NCI-H748 treated with DMSO at 0.1 percent for 48 hours (cell line): ENCODE measurements at places on chromosomes 13 and 19.

DNA sequence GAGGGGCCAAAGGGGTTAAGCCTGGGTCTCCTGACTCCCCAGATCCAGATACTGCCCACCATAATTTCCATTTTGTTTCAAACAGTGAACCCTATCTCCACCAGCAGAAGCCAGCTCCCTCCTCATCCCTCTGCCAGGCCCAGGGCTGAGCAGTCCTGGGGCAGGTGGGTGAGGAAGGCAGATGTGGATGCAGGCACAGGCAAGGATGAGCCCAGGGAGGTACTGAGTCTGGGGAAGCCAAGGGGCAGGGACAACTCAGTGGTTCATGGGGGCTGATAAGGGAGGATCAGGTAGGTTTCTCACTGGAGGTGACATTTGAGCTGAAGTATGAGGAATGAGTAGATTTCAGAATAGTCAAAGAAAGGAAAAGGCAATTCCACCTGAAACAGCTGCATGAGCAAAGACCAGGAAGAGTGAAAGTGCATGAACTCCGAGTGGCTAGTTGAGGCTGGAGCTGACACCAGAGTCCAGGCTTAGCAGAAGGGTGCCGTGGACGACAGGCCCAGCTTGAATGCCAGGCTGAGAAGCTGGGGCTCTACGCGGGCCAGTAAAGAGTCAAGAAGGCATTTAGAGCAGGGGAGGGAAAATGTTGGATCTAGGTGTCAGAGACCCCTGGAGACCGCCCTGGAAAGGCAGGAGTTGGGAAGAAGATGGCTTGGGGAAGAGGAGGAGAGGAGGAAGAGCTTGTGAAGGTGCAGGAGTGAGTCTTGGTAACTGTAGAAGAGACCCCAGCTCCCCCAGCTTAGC, 10.3 kb downstream of the CIC start:
- DNase-seq, result no peak

DNA sequence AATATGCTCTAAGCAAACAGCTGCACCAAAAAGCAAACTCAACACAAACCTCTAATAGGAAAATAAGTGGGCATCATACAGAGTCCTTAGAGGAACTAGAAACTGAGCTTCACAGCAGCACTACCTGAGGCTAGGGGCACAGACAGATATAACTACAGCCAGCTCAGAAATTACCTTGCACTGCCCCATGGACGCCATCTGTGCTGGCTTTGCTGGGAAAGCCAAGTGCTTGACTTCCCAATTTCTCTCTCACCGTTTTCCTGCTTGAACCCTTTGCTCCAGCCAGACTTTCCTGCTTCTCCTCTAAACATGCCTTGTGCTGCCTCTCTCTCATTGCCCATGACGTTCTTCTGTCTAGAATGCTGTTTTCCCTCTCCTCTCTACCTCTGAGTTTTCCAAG, 29.3 kb downstream of the MTUS2 start:
- DNase-seq, result no peak

DNA sequence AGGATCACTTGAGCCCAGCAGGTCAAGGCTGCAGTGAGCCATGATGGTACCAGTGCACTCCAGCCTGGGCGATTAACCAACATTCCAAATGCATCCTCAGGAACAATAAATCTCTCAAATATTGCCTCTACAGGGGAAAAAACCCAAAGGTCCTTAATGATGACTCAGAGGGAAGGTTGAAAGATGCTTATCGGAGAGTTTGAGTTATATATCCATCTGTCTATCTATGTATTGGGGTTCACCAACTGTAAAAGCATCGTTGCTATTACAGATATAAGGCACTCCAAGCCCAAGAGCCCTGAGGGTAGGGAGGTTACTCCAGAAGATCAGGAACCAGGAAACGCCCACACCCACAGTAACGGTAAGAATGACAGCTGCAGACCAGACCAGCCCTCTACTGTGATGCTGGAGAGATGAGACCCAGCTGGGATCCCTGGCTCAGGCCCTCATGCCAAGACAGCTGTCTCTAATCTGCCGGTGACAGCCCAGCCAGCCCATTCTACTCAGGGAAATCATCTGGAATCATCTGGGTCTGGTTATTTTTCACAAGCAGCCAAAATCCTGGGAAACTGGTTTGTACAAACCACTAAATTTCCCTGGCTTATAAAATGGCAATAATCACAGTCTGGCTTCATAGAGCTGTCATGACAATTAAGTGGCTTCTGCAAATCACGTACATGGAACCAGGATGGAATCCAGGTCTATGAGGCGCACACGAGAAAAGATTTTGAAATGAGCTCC, 23.8 kb downstream of the TEX101 start:
- no peak for DNase-seq

GRCh38 chr19:55179606-55180484, at the start of gene SYT5:
TSS of gene SYT5 (minus strand) at chr19:55180289. CDS start at chr19:55179041, 1,248 bp downstream.
- DNase-seq, result peak; percentile 38

DNA sequence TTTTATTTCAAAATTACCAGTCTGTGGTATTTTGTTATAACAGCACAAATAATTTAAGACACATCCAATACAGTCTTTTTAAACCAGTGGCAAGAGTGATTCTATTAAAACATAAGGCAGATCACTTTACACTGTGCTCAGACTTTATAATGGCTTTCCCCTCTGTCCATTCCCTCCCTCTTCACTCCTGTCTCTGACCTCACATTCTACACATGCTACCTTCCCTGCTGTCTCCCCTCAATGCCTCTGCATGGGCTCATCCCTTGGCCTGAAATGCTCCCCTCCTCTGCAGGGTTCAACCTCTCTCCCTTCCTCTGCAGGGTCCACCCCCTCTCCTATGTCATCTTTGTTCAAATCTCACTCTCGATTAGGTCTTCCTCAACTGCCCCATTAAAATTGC, 170.8 kb downstream of the LHFPL6 start:
- no peak for DNase-seq

DNA sequence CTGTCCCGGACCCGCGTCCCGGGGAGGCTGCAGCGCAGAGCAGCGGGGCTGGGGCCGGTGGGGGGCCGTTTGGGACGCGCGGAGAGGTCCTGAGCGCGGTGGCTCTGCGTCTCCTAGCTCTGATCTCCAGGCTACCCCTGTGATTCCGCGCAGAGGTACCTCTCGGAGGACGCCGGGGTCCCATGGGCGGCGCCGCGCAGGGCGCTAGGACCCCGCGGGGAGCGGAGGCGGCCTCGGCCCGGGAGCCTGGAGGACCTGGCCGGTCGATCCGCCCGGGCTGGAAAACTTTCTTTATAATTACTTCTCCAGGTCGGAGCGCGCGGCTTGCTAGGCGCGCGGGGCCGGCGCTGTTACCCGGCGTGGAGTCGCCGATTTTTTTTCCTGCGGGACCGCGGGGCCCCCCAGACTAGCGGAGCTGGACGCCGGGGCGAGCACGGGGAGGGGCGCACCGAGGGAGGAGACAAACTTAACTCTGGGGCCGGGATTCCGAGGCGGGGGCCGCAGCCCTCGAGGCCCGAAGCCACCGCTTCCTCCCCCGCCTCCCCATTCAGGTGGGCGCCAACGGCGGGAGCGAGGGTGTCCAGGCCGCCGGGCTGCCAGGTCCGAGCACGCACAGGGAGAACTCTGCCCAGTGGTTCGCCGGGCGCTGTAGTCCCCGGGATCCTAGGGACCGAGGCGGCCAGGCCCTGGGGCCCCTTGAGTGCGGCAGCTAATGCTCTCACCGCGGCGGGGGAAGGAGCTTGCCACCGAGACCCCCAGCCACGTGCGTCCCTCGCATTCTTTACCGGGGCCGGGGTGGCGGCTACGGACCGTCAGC, 848 bp upstream of the CEBPA start:
- DNase-seq, result no peak

DNA sequence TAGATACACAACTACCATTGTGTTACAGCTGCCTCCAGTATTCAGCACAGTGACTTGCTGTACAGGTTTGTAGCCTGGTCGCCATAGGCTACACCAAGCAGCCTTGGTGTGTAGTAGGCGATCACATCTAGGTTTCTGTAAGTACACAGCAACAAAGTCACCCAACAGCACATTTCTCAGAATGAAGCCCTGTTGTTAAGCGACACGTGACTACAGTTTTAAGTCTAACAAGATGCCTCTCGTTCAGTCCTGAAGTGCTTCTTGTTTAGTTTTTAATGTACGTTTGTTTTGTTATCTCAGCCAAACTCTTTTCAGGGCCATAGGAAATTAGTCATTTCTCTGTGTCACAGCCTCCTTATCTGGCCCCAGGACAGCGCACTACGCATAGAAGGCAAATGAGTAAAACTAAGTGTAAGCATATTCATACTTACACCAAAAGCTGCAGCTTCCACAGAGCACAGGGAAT, 50.0 kb upstream of the GPR183 start:
- DNase-seq, result no peak

DNA sequence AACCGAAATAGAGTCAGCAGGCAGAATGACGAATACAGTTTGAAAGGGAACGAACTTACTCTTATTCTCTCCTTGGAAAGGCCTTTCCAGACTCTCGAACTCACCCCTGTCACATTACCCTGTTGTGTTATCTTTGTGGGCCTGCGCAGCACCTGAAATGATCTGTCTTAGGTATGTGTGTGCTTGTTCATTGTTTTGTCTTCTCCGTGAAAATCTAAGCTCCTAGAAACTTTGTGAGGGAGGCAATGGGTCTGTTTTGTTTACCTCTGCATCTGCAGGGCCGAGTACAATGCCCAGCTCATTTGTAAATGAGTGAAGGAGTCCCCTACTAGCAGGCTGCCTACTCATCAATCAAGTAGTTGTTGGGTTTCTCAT, 19.6 kb downstream of the HMGB1 start:
- DNase-seq, result no peak

GRCh38 chr13:66362485-66362884, 867.7 kb downstream of the PCDH9 start:
- no peak for DNase-seq

DNA sequence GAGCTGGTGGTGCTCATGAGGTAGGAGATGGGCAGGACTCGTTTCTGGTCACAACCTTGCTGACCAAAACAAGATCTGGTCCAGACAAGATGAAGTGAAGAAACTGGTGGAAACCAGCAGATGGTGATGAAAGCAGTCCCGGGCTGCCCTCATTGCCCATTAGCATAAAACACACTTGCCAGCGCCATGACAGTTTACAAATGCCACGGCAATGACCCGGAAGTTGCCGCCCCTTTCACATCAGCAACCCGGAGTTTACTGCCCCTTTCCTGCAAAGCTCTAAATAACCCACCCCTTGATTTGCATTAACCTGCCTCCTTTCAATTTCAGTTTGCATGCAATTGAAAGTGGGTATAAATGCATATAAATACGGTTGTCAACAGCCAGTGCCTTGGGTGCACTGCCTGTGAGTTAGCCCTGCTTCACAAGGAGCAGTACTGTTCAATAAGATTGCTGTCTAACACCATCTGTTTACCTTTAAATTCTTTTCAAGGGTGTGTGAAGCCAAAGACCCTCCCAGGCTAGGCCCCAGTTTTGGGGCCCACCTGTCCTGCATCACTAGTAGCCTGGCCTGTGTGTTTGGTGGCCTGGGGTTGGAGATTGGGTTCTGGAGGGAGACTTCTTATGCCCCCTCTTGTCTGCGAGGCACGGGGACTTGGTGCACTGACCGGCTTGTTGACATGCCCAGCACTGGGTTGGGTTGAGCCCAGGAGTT, 38.8 kb downstream of the CHST8 start:
- DNase-seq, result no peak

GRCh38 chr13:35016362-35017112, 74.5 kb downstream of the NBEA start:
- no peak for DNase-seq

- no peak for DNase-seq
Observed at GRCh38 chr13:91381371-91381770, 17.1 kb upstream of the GPC5 start.

GRCh38 chr13:36870050-36870692, 49.9 kb downstream of the SMAD9 start:
- no peak for DNase-seq

GRCh38 chr13:48686636-48687210, 33.0 kb downstream of the CYSLTR2 start:
- DNase-seq, result no peak

DNA sequence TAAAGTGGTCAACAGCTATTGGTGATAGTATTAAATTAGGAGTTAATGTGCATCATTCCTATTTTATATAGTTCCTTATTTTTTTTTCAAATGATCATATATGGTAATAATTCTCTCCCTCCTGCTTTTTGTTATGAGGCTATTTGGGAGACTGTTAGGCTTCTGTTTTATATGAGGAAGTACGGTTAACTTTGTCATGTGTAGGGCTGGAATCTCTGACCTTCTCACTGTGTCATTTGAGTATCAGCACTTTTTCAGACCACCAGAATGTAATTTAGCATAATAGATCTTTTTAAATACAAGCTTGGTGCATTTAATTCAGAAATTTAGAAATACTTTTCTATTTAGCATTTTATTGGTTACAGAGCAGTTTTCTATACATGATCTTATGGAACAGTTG, 7.7 kb downstream of the DGKH start:
- DNase-seq, result no peak

- DNase-seq, result no peak
Observed at GRCh38 chr13:26058704-26059103, 6.9 kb upstream of the SHISA2 start.

DNA sequence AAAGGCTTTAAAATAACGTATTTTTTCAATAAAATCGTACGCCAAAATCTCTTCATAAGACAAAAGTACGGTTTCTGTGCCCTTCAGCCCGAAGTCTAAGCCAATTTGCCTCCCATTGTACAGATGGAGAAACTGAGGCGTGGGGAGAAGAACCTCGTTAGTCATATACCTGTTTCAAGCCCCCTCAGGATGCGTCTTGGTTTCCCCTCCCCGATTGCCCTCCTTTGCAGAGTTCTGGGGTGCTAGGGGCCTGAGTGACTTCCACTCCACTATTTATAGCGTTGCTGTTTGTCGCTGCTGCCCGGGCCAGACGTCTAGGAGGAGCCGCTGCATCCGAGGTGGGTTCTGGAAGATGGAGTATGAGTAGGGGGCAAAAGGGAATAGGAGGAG, 2.3 kb upstream of the LTBP4 start:
- no peak for DNase-seq

DNA sequence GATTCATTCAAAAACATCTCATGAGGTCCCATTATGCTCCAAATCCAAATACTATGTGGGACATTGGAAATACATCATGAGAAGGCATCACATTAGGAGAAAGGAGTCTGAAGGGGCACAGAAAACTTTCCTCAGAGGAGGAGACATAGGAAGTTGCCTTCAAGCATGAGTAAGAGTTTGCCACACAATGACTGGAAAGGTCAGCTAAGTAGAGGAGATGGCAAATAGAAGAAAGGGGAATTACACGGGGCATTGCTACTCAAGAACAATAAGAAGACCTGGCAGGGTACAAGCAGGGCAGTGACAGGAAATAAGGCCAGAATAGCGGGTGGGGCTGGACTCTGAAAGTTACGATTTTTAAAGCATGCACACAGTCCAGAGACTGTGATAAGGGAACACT, 231.6 kb downstream of the SPRY2 start:
- no peak for DNase-seq

GRCh38 chr19:35414442-35414841, 33.6 kb upstream of the FFAR2 start:
- no peak for DNase-seq

DNA sequence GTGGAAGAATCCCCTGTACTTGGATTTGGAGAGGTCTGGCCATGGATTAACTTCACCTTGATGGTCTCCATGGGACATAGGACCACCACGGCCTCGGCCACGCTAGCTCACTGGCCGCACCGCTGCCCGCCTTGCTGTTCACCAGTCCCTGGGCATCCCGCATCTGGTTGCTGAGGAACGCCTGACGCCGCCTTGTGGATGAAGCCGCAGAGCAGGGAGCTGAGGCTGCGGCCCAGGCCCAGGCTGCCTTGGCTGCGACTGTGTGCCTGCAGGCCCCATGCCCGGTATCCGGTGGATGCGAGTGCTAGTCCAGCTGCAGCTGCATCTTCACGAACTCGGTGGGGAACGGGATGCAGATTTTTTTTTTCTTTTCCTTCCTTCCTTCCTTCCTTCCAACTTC, 1407.1 kb downstream of the UQCRFS1 start:
- no peak for DNase-seq

GRCh38 chr13:100044936-100045335, 44.0 kb upstream of the PCCA start:
- no peak for DNase-seq
